ENCODE measurements at places on chromosomes 11 and 22.

DNA sequence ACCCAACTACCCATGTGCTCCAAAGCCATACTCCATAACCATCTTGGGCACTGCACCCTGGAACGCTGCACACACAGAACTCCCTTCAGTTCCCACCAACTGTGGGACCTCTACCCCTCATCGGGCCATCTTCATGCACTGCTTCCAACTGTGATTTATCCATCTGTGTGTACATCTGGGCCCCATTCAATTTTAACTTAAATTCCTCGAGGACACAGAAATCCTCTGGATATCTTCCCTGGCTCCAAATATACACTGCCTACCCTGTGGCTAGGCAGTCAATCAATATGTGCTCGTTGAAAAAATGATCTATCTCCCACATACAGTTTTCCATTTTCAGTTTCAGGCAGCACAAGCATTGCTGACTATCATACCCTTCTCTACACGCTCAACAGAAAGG, 4.9 kb downstream of the FEZ1 start:
- DNase-seq, result no peak

DNA sequence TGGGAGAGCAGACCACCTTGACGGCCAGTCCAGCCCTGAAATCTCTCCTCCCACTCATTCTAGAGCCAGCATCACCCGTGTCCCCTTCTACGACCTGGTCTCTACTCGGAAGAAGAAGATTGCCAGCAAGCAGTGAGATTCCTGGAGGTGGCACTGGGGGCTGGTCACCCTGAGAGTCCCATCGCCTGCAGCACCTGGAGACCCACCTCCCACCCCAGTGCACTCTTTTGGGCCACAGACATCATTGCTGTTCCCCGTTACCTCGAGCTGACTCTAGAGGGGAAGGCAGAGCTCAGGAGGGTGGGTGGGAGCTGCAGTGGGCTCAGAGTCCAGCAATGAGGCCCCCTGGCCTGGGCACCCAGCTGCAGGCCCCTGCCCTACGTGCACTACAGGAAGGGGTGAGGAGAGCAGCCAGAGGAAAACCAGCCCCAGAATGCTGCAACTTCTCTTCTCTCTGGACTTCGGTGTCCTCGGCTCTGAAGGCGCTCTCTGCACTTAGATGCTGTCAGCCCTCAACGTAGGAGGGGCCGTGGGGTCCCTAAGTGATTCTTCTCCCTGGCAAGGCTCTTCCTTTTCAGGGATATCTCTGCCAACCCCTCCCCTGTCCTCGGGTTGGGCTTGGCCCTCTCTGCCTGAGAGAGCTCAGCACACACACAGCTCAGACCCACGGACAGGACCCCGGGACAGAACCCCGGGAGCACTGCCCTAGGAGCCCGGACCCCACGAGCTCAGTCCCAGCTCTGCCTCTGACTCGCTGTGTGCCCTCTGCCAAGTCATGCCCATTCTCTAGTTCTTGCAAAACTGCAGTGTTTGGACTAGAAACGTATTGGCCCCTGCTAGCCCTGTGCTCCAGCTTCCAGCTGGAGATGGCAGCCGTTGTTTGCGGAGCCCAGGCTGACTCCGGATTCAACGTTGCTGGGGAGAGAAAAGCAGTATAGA, 31.3 kb downstream of the CYTH4 start:
- no peak for DNase-seq

DNA sequence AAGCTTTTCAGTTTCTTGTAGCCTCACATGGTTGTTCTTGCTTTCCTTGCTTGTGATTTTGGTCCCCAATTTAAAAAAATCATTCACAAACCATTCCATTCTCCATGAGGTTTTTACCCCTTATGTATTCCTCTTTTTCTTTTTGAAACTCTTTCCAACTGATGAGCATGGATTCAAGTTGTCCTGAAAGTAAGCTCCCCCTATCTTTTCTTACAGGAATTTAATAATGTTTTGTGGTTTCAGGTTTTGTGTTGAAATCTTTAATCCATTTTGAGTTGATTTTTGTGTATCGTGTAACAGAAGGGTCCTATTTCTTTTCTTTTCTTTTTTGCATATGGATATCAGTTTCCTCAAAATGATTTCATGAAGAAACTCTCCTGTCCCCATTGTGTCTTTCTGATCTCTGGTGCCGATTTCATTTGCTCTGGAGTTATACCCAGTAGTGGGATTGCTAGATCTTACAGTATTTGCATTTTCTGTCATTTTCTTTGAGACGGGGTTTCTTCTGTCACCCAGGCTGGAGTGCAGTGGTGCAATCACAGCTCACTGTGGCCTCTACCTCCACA, 58.5 kb downstream of the LRRC74B start:
- DNase-seq, result no peak

GRCh38 chr11:86050196-86050709, 18.6 kb downstream of the PICALM start:
- no peak for DNase-seq

- no peak for DNase-seq
Measured at GRCh38 chr11:48105096-48105990, 111.3 kb upstream of the OR4B1 start.

Measured in stimulated activated CD4-positive, alpha-beta T cell treated with anti-CD3 and anti-CD28 coated beads, Interleukin-2, amount 100 ng/mL, for 24 hours (primary cell).